ENCODE measurements at places on chromosomes 6 and 20.

- DNase-seq: peak; percentile 5
These were observed 47.8 kb downstream of the ARHGAP40 start for GRCh38 chr20:38649275-38649891.

DNA sequence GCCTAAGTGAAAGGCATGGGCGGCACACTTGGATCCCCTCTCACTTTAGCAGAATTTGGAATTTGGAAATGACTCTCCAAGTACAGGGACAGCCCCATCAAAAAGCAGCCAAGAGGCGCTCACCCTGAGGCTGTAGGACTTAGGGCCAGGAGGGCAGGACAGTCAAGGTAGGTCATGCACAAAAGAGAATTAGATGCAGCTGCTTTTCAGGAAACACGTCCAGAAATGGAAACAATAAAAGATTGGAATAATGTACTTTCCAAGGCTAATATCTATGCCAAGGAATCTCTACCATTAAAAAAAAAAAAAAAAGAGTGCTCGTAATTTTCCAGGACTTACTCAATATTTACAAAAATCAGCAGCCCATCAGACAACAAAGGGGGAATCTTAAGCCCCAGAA lies 19.9 kb downstream of the PREP start:
- no peak for DNase-seq

GRCh38 chr20:45701873-45702272 lies at the start of gene WFDC13:
TSS of gene WFDC13 (plus strand) at chr20:45702038. CDS start at chr20:45702124, 86 bp downstream.
- no peak for DNase-seq

DNA sequence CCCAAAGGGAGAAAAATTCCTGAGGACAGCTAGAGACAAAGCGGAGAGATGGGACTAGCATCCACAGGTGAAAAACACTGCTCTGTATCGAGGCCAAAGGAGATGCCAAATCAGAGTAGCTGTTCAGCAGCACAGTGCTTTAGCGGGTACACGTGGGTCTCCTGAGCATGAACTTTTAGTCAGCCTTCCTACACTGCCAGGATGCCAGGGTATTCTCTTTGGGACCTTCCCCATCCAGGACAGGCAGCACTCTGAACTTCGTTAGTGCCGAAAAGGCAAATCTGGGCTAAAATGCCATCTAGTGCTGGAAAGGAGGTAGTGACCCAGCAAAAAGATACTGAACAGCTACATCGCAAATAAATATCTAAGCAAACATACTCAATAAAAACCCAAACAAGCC lies 64.9 kb downstream of the C6orf58 start:
- DNase-seq: peak; percentile 26

DNA sequence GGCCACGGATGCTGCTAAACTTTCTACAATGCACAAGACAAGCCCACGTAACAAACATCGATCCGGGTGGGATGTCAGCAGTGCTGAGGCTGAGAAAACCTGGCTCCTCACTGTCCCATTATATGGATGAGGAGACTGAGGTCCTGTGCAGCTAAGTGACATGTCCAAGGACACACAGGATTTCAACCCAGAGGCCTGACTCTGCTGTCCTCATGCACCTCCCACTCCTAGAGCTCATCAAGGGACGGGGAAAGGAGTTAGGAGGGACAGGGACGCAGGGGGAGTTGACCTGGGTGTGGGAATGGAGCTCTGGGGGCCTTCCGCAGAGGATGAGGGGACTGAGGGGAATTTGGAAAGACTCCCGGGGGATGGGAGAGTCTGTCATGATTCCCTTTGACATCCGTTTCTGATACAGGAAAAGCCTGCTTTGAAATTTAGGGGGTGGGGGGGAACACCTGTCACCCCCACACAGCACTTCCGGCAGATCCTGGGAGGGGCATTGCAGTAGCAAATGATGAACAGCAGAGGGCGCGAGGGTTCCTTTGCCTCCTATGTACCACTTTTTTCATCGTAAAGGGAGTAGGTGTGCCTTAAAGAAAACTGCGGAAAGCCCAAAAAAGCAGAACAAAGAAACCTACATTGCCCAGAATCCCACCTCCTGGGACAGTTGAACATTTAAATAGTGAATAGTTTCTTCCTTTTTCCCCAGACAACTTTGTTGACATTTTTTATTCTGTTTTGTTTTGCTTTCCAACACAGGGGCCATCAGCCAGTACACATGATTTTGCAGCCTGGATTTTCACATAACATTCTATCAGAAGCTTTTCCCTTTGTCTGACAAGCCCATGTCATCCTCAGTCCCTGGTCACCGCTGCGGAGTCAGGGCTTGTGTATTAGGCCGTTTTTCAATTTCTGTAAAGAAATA lies 48.6 kb downstream of the SLC2A10 start:
- DNase-seq: peak; percentile 59

DNA sequence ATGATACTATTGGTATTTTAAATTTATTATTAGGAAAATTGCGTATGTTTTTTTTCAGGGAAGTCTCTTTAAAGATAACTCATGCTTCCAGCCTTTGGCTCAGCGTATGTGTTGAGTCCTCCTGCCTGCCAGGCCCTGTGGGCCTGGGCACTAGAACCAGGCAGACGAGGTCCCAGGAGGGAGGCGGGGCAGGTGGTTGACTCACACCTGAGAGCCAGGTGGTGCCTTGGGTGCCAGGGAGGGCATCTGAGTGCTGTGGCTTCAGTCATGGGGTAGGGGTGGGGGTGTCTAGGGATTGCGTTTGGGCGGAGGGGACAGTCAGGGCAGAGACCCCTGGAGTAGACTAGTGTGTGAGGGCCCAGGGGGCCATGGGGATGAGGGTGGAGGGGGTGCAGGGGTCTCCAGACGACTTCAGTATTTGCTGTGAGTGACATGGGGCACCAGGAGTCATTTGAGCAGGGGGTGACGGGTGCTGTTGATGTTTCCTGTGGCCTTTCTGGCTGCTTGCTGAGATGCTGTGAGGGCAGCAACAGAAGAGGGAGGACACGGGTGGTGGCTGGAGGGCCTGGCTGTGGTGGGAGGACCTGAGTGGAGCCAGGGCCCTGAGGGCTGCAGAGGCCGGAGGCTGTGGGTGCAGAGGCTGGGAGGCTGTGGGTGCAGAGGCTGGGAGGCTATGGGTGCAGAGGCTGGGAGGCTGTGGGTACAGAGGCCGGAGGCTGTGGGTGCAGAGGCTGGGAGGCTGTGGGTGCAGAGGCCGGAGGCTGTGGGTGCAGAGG lies 14.8 kb upstream of the ADRM1 start:
- no peak for DNase-seq

GRCh38 chr6:129672881-129673631 lies 36.9 kb downstream of the ARHGAP18 start:
- peak; percentile 85 for DNase-seq

- no peak for DNase-seq
These were observed 80.8 kb downstream of the PLEKHG1 start for GRCh38 chr6:150680510-150680909.

- DNase-seq: no peak
These were observed 608.1 kb downstream of the QKI start for GRCh38 chr6:164022632-164023031.

DNA sequence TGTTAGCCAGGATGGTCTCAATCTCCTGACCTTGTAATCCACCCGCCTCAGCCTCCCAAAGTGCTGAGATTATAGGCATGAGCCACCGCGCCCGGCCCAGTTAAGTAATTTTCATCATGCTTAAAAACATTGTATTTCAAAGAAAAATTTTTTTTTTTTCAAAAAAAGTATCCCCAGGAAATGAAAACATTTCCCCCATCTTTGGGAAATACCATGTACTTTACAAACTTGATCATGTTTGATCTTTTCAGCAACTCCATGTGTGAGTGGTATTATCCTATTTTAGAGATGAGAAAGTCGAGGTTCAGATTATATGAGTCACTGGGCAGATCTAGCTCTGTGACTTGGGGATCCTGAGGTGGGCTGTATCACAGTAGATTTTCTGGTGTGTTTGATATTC lies 11.8 kb downstream of the CHMP4B start:
- DNase-seq: no peak

DNA sequence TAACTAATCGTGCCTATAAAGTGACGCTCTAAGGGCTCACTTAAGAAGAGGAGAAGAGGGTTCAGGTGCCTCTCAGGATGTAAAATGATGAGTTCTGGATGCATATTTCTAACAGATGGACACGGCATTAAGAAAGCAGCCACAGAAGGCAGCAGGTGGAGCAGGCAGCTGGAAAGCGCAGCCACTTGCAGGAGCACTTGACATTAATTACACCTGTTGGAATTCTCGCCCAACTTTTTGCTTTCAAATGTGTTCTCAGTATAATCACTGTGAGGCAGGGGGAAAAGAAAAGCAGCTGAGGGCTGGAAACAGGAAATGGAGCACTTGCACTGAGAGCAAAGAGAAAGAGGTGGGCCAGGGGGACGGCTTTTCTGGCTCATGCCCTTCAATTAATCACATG lies 164.2 kb downstream of the NKAIN2 start:
- no peak for DNase-seq

- no peak for DNase-seq
These were observed 38.7 kb upstream of the PPP1R3G start for GRCh38 chr6:5046430-5046829.

DNA sequence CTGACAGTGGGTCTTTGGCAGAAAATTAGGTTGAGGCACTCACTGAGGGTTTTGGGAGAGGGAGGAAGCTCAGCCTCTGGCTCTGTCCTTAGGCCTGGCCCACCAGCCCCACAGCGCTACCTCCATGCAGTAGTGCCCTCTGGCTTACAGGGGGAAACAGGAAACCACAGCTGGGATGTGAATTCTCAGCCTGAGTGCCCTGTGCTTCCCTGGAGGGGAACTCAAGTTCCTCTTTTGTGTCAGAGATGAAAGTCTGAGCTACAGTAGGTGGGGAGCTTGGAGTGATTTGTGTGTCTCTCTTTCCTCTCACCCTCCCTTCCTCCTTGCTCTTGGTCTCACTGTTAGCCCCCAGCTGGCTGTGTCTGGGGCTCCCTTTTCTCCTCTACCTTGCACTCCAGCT lies 48.2 kb upstream of the BLCAP start:
- no peak for DNase-seq

DNA sequence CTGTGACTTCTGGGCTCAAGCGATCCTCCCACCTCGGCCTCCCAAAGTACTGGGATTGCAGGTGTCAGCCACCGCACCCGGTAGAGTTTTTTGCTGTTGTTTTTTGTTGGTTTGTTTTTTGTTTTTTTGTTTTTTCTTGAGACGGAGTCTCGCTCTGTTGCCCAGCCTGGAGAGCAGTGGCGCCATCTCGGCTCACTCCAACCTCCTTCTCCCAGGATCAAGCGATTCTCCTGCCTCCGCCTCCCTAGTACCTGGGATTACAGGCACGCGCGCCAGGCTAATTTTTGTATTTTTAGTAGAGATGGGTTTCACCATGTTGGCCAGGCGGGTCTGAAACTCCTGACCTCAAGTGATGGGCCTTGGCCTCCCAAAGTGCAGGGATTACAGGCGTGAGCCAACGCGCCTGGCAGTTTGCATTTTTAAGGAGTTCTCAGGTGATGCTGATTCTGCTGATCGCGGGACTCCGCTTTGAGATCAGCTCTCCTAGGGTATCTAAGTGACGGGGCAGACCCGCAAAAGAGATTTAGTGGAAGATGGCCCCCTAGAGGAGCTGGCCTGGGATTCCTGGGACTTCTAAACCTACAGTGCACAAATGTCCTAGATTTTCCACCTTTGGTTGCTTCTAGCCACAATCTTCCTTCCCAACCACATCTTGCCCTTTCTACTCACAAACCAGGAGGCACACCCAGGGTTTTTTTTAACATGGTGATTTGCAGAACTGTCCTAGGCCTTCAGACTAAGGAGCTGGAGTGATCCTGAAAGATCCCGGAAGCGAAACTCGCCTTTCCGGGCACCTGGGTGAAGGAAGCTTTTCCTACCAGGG lies 45.2 kb downstream of the DPPA5 start:
- peak; percentile 51 for DNase-seq

DNA sequence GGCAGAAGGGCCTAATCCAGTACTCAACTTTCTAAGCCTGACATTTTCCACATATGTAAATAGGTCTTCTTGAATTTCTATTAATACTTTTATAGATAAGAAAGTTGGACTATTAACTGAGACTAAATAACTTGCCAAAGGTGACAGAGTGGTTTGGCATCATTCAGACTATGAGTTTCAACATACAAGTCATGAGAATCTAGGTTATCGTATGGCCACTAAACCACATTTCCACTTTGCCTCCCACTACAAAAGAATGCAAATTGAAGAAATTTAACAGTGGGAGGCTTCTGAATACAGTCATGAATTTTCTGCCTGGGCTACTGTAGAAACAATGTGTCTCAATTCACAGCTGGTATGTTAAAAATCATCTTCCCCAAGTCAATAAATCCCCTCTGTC lies 531.0 kb upstream of the AGPAT4 start:
- DNase-seq: peak; percentile 24

GRCh38 chr6:51410453-51410852 lies 591.8 kb downstream of the TFAP2B start:
- no peak for DNase-seq

DNA sequence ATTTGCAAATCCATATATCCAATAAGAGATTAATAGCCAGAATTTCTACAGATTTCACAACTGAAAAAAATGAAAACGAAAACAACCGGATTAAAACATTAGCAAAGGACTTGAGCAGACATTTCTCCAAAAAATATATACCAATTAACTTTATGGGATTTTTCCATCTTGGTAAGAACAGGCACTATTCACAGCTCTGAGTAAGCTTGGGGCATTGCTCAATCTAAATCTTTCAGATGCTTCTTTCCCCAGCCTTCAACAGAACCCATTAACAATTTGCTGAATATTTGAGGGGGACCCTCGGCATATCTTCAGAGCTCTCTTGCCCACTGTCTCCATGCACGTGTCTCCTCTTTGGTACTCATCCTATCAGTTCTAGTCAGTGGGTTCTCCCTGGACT lies 111.7 kb upstream of the CD93 start:
- DNase-seq: no peak

DNA sequence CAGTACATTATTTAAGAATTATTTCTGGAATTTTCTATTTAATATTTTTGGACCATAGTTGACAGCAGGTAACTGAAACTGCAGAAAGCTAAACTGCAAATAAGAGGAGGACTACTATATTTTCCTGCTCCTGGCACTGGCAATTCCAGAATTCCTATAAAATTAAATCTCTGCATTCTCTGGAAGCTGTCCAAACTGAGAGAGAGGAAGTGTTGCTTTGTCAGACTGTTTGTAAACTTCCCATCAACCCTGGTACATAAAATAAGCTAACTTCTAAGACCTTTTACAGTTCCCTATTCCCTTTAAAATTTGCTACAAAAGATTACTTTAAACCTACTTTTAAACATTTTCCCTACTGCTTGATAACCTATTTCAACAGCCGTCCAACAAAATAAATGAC lies 196.1 kb upstream of the RUNX2 start:
- peak; percentile 64 for DNase-seq

DNA sequence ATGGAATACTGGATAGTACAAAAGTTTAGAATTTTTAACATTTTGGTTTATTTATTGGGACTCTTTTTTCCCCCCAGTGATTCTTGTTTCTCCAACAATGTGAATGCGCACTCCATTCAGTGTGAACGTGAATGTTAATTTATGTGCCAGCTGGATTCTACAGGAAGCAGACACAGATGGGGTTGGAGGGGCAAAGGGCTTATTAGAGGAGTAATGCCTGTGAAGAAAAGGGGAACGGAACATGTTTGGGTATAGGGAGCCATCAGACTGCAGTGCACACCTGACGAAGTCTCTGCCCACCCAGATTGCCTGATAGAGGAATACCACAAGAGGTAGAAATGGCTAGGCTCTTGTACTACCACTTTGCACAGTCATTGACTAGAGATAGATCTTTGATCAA lies 48.2 kb downstream of the PTPRA start:
- DNase-seq: no peak

Measured in fibroblast of skin of right biceps (primary cell).